Astrocyte (in vitro differentiated cells and primary cell): ENCODE measurements at places on chromosomes 11 and 22.

DNA sequence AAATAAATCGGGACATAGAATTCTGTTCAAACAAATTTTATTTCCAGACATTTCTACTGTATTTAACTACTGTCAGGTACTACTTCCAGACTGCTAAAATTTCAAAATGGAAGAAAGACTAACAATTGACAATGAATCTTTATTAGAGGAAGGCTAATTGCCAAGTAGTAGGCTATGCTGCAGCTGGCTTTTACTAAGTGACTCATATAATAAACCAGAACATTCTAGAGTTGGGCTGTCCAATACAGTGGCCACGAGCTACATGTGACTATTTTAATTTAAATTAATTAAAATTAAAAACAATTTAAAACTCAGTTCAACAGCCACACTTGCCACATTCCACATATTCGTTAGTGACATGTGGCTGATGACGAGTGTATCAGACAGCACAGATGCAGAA lies 27.6 kb downstream of the CHKA start:
- DNase-seq: no peak

DNA sequence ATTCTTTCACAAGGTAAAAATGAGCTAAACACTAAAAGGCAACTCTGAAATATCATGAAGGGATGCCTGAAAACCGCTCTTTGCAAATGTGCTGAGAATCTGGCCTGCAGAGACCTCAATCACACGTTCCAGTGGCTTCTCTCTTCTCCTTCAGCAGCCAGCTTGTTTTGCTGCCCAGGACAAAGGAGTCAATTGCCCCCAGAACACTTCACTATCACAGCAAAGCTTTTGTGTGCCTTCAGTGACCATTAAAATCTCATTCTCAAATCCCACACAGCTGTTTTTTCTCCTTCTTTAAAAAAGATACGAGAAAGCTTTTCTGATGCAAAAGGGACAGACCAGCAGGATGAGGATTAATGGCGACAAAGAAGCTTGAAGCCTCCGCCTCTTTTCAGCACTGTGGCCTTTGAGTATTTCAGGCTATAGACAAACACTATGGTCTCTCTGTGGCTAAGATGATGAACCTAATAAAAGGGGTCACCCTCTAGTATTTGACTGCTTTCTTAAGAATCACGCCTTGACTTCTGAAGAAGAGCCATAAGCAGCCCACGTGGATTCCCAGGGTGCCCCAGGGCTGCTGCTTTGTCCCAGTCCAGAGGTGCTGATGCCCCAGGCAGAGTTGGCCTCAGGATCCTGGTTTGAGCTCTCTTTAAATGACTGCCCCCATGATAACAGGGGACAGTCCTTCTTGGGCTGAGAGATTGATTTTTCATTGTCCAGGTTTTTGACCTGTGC lies 33.4 kb upstream of the NRIP3 start:
- no peak for DNase-seq

GRCh38 chr11:109088086-109088485 lies 333.9 kb upstream of the C11orf87 start:
- no peak for DNase-seq

- DNase-seq: no peak
These were observed 10.2 kb upstream of the AMPD3 start for GRCh38 chr11:10444725-10445315.

- DNase-seq: no peak
These were observed 40.8 kb upstream of the IGSF9B start for GRCh38 chr11:133997554-133997953.

DNA sequence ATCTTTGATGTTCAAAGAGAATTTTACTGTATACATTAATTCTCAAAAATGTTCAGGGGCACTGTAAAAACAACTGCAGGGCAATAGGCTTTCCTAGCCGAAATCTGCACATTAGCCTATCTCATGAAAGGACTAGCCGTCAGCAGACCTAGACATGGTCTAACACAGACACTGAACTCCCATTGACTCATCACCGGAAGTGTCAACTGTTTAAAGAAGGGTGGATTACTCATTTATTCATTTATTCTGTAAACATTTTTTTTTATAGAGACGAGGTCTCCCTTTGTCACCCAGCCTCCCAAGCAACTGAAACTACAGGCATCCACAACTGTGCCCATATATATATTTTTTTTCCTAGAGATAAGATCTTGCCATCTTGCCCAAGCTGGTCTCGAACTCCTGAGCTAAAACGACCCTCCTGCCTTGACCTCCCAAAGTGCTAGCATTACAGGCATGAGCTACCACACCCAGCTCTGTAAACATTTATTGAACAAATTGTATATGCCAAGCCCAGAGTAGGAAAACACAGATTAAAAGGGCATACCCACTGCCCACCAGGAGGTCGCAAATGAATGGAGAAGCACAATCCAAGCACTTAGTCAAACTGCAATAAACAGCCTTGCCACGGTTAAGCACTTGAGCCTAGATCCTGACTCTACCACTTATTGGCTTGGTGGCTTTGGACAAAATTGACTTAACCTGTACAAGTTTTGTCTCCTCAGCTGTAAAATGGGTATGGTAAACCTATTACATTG lies 26.6 kb downstream of the RAB30 start:
- peak; percentile 86 for DNase-seq

- DNase-seq: no peak
These were observed 226.6 kb downstream of the ST3GAL4 start for GRCh38 chr11:126581871-126582648.

DNA sequence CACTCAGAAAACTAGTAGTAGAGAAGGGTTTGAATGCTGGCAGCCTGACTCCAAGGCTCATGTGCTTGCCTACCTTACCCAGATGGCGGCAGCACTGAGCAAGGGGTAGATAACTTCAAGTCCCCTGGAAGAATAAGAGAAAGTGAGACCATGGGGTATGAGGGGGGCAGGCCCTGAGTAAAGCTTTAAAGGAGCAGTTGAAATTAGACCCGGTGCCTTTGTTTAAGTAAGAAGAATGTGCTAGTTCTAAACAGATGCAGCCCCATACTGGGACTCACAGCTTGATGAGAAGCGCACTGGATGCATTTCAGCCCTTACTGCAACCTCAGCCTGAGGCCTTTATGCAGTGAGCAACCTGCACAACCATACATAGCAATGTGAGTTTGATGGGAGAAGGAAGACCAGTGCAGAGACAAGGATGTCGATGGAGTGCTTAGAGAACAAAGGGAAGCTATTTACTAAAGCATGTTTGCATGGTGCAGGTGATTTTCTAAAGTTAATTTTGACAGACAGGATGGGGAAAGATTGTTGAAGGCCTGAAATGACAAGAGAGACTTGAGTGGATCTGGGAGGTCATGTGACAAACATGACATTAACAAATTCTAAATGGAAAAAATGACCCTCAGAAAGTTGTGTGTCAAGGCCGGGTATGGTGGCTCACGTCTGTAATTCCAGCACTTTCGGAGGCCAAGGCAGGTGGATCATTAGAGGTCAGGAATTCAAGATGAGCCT lies 27.1 kb upstream of the TMA7B start:
- DNase-seq: no peak

GRCh38 chr11:103696123-103696522 lies 340.3 kb upstream of the DDI1 start:
- DNase-seq: no peak

GRCh38 chr22:24981656-24982055 lies 29.1 kb downstream of the KIAA1671 start:
- no peak for DNase-seq

GRCh38 chr11:121231576-121232278 lies 60.8 kb upstream of the SC5D start:
- no peak for DNase-seq

DNA sequence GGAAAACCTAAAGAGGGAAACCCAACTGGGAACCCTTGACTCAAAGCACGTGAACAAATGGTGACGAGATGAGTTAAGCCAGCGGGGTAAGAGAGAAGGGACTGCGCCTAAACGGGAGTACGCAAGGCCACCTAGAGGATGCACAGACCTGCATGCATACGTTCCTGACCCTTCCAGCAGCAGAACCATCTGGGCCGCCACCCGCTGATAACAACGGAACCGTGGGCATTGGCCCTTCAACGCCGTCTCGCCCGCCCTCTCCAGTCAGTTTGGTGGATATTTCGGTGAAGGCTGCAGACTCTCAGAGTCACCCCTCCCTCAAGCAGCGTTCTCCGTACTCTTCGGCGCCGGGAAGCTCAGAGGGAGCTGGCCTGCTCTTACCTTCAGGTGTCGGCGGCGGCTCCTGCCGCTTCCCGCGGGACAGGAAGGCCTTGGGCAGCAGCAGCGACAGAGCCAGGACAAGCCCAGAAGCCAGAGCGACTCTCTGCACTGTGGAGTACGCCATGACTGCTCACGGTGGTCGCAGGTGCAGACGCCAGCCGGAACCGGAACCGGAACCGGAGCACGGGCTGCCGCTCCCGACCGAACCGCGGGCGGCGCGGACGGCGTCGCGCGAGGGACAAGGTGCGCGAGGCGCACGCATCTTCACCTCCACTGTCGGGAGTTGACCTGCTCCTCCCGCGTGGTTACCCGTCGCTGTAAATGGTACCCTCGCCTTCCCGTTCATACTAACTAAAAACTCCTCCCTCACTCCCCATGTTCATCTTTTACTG lies at the start of gene RIC3:
Gene RIC3 (minus strand): TSS at position 541 of the 773 bp plus-strand sequence. CDS start 36 bp downstream, at position 505.
- no peak for DNase-seq

- peak; percentile 20 for DNase-seq
These were observed 99.5 kb downstream of the BCR start for GRCh38 chr22:23279781-23280180.

DNA sequence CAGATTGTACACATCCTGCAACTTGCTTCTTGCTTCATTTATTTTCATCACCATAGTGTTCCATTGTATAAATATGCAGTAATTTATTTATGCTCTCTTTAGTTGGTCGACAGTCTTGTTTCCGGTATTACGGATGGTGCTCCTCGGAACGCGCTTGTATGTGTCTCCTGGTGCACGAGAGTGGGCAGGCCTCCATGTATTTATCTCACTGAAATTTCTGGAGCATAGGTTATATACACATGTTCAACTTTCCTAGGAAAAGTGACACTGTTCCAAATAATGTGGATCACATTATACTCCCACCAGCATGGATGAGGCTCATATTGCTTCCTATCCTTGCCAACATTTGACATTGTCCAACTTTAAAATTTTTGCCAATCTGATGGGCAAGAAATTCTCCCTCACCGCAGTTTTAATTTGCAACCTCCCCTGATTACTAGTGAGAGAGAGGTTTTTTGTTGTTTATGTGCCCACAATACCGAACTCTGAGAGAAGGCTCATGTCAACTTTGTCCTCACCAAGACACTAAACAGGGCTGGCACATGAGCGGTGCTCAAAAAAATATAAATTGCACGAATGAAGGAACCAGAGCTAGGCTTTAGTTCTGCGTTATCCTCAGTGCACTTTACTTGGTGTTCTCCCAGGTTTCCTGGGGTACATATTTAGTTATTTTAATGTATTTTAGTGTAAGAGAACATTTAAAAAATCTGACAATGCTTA lies 3.8 kb downstream of the CSNK2A3 start:
- no peak for DNase-seq

DNA sequence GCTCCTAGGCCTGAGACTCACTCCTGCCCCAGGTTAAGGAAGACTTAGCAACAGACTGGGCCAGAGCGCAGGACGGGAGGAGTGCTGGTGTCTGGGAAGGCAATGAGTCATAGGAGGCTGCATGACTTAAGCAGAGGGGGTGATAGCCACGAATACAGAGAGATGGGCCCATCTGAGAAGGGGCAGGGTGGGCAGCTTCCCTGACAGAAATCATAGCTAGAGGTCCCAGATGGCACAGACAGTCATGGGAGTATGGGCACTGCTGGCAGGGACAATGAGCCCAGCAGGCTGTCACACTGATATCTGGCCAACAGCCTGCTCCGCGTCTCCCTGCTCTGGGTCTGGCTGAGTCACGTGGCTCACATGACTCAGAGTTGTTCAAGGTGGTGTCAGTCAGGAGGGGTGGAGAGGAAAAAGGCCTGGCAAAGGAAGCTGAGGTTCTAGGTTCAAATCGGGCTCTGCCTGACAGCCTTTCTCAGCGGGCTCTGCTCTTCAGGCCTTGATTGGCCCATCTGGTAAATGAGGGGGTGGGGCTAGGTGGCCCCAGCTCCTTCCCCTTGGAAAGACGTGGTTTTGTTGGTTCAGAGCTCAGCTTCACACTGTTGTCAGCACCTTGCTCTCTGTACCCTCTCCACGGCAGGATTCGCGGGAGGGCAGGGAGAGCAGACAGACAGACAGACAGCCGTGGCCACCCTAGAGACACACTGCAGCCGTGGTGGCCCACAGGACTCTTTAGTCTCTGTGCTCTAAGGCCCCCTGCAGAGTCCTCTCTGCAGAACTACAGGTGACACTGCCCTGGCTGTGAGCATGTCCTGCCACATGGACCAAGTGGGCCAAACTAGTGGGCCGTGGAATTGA lies 47.8 kb downstream of the DBX1 start:
- DNase-seq: peak; percentile 99

DNA sequence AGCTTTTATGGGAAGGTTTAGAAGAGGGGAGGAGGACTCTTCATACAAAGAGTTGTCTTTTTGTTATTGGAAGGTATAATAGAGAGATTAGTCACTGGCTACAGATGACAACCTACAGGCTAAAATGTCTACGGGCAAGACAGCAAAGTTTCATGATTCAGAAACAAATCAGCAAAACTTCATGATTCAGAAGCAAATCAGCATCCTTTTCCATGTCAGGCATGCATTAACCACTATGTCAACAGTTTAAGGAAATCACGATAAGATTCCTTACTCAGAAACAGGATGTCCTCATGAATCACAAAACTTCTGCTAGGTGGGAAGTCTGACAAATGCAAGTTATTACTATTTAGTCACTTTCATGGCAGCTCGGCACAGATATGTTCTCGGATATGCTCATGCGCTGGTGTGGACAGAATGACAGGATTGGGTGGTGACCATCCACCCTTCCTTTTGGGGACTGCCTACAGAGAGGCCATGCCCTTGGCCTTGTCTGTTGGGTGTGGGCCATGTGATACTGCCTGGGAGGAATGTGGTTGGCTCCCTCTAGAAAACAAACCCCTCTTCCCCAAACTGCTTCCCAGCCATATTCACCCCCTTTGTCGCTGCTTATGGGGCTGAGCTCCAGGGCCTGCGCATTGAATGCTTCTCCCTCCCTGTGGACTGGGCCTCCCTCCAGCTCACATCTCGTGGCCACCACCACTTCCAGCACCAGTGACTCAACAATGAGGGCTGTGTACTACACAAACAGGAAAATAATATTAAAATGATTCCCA lies 10.1 kb downstream of the C11orf91 start:
- peak; percentile 100 for DNase-seq

GRCh38 chr22:24736526-24737053 lies 37.9 kb downstream of the PIWIL3 start:
- no peak for DNase-seq

DNA sequence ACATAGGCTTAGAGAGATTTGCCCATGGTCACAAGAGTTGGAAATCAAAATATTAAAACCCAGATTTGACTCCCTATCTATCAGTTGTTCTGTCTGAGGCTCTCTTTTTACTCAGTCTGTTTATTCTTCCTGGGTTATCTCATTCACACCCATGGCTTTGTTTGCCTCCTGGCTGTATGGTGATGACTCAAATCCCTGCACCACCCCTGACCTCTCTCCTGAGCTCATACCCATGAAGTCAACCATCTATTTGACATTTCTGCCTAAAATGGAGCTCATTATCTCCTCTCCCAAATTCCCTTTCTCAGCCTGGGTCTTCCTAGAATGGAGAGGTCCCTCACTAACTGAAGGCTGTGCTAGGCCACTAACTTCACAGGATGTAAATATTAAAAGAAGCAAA lies 27.8 kb upstream of the CCDC134 start:
- no peak for DNase-seq
